ENCODE measurements at places on chromosomes 2 and 18. TPM values are rescaled to one million over a fixed set of nuclear protein-coding genes. Genes with fewer than 3 reads are reported as not detected.

Gene DSG4
- not detected for total RNA-seq

Gene MYL1
- not detected for total RNA-seq

Gene SLC19A3
- 12.3 TPM for total RNA-seq

Gene NGEF
- 3.4 TPM for total RNA-seq

Gene APLF
- total RNA-seq, result 0.46 TPM

Gene DPP10
- 53.0 TPM for total RNA-seq

Gene DRC1
- not detected for total RNA-seq

Gene OXER1
- not detected for total RNA-seq

Gene BCL11A
- 2.1 TPM for total RNA-seq

Gene ASAP2
- 34.7 TPM for total RNA-seq

Gene ALKAL2
- not detected for total RNA-seq

Gene POTEJ
- not detected for total RNA-seq

Gene SATB2
- 13.4 TPM for total RNA-seq

Gene C2orf81
- total RNA-seq, result 1.2 TPM

Gene ESPNL
- total RNA-seq, result 0.20 TPM

Gene LAMA1
- 222 TPM for total RNA-seq

Gene ATP6V1B1
- total RNA-seq, result 2.3 TPM

Gene CYP27A1
- not detected for total RNA-seq

Gene SIX3
- 0.17 TPM for total RNA-seq

Gene PSMA8
- not detected for total RNA-seq

Gene ARHGEF33
- total RNA-seq, result 0.47 TPM

Gene DHRS9
- not detected for total RNA-seq

Gene LBX2
- total RNA-seq, result 0.95 TPM

Gene AFF3
- 1.1 TPM for total RNA-seq

Gene HRH4
- 0.12 TPM for total RNA-seq

Gene RAMP1
- total RNA-seq, result 0.52 TPM

Gene ALPP
- not detected for total RNA-seq

Gene VIT
- 2.7 TPM for total RNA-seq

Gene GLI2
- 7.9 TPM for total RNA-seq

Gene ASB18
- total RNA-seq, result not detected

Gene GPR75
- 2.9 TPM for total RNA-seq

Gene NPHP1
- 11.9 TPM for total RNA-seq

Gene ALPI
- not detected for total RNA-seq

Gene COLEC12
- not detected for total RNA-seq

Gene PDE1A
- 41.1 TPM for total RNA-seq

Gene GKN1
- total RNA-seq, result 1.6 TPM

Gene RBBP8
- total RNA-seq, result 46.8 TPM

Gene CXCR1
- total RNA-seq, result not detected

All from NCI-H460 (cell line).